HAP-1 (cell line): ENCODE measurements at places on chromosomes 1 and 21.
A peak's percentile ranks its signal among the peaks of the same experiment; 100 is the strongest.

GRCh38 chr1:192476802-192477298, 98.7 kb upstream of the RGS1 start:
- no peak for DNase-seq

DNA sequence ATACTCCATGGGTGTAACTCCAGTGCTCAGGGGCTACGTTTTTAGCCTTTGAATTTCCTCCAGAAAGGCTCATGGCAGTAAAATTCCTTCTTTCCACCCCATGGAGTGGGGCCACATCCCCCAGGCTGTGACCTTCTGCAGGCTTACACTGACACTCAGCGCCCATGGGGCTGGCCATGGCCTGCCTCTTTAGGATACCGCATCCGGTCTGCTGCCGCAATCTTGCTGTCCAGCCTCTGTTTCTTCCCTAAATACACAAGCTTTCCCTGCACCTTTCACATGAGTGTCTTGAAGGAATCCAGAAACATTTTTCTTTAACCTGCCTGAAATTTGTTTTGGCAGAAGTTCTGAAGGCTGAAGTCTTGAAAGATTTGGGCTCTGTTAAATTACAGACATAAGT, 170.5 kb downstream of the NTMT2 start:
- DNase-seq: no peak

DNA sequence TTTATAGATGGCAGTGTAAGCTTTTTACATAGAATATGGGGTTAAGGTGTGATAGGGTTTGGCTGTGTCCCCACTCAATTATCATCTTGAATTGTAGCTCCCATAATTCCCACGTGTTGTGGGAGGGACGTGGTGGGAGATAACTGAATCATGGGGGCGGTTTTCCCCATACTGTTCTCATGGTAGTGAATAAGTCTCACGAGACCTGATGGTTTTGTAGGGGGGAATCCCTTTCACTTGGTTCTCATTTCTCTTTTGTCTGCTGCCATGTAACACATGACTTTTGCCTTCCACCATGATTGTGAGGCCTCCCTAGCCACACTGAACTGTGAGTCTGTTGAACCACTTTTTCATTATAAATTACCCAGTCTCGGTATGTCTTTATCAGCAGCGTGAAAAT, 290.3 kb upstream of the B3GALT2 start:
- no peak for DNase-seq

GRCh38 chr1:114510274-114511031, 550 bp downstream of the TRIM33 start:
- DNase-seq: peak; percentile 39

DNA sequence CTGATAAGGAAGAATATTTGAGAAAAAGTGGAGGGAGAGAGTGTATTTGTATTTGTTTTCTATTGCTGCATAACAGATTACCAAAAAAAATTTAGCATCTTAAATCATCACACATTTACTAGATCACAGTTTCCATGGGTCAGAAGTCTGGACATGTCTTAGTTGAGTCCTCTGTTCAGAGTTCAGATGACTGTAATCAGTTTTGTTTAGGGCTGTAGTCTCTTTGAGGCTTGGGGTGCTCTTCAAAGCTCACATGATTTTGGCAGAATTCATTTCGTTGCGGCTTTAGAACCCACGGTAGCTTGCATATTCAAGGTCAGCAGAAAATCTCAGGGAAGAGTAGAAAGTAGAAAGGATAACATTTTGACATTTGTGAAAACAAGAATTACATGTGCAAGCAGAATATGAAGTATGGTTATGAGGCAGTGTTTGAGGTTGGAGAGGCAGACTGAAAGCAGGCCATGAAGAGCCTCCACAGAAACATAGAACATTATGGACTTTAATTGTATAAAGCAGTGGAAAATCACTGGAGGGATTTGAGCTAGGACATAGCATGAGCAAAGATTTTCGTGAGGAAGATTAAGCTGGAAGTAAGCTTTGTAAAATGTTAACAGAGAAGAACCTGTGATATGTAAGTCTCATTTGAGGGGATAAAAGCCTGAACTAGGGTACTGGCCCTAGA, 110.6 kb upstream of the GPR52 start:
- DNase-seq: no peak

DNA sequence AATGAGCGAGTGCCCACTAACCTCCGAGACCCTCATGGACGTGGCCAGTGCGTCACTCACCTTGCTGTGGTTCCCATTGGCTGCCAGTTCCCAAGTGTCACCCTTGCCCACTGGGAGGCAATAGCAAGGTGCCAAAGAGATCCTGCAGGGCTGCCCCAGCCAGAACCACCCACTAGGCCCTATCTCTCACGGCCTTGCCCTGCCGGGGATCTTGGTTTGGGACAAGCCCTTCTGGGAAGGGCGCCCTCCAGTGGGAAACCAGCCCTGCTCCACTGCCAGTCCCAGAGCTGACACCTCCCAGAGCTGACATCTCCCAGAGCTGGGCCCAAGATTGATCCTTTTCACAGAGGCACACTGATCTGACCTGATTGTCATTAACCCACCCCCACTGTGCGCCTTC, 2.1 kb upstream of the SELENON start:
- no peak for DNase-seq

GRCh38 chr1:212484701-212485570, 52.2 kb downstream of the NENF start:
- no peak for DNase-seq

- DNase-seq: no peak
Measured at GRCh38 chr1:234484218-234484617, 5.2 kb upstream of the TARBP1 start.

DNA sequence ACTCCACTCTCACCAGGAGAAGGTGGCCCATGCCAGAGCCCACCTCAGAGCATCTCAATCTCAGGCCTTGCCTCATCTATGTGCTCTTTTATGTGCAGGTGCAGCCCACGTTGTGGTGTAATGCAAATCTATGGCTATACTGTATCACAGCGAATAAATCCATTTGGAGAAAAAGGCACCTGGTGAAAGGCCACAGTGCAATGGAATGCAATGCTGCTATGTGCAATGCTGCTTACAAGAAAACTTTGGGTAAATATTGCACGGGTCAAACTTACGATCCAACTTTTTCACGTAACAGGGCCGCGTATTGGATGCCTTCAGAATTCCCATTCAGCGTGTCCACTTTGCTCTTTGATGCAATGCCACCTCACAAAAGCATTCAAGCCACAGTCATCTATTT, 13.5 kb downstream of the ZBTB18 start:
- DNase-seq: no peak

DNA sequence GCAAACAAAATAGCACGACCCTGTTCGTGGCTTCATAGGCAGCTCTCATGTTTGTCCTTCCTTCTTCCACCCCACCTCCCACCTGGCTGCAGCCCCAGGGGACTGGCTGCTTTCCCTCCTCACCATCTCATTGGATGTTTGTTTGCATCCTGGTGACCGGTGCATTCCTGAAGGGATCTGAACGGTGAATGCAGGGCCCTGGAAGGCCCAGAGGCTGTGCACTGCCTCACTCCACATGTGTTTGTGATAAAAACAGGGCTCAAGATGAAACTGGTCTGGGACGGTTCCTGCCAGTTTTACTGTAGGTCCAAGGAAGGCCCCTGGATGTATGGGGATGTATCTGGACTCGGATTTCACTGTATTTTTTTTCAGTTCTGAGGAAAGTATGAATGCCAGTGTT, 42.8 kb downstream of the CNN3 start:
- peak; percentile 77 for DNase-seq

GRCh38 chr1:213183036-213183672, 132.1 kb downstream of the RPS6KC1 start:
- no peak for DNase-seq

- no peak for DNase-seq
Measured at GRCh38 chr1:224565611-224566406, 50.3 kb upstream of the CNIH3 start.

- DNase-seq: no peak
Measured at GRCh38 chr1:166822385-166822784, 16.9 kb upstream of the POGK start.

DNA sequence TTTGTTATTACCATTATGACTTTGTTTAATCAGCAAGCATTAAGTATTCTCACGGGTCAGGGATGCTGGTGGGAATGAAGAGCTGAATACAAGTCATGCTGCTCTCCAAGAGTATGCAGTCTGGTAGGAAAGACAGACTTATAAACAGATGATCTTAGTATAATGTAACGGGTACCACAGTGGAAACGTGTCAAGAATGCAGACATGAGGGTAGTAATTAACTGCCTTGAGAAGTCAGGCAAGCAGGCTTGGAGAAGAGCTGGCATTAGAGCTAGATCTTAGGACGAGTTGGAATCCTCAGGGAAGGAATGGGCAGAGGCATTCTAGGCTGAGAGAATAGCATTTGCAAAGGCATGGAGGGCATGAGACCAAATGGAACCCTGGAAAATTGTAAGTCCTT, 19.7 kb downstream of the FAM76A start:
- no peak for DNase-seq

DNA sequence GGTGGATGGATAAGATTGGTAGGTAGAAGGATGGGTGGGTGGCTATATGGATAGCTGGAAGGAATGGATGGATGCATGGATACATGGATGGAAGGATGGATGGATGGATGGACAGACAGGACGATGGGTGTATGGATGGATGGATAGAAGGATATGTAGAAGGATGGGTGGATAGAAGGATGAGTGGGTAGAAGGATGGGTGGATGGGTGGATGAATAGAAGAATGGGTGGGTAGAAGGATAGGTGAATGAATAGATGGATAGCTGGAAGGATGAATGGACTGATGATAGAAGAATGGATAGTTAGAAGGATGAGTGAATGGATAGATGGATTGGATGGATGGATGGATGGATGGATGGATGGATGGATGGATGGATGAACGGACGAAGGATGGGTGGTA, 5.0 kb downstream of the MASP2 start:
- DNase-seq: no peak

DNA sequence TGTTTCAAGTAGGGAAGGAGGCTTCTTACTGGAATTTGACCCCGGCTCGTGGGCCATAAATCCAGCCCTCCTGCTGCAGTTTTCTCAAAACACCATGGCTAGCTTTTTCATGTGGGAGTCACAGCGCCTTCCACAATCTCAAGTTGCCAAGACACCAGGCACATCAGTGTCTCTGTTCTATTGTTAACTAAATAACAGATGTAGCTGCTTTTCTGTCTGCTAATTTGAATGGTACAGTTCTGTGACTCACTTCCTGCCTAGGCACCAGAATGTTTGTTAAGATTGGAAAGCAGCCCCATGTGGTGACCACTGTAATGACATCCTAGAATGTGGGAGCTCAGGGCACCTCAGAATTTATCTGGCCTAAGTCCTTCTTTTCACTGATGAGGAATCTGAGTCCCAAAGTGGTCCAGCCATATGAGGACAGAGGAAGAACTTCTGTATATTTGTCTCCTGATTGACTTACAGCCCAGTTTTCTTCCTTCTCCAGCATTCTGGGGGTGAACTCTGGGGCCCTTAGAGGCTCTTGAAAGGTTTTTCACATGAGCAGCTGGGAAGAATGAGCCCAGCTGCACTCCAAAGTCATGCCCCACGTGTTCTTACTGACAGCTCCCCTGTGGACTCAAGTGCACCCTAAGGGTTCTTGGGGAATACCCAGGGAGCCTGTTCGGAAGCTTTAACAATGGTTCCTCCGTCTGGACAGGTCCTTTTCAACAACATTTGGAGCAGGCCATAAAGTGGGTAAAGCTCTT, 27.5 kb downstream of the TRIM45 start:
- DNase-seq: no peak

DNA sequence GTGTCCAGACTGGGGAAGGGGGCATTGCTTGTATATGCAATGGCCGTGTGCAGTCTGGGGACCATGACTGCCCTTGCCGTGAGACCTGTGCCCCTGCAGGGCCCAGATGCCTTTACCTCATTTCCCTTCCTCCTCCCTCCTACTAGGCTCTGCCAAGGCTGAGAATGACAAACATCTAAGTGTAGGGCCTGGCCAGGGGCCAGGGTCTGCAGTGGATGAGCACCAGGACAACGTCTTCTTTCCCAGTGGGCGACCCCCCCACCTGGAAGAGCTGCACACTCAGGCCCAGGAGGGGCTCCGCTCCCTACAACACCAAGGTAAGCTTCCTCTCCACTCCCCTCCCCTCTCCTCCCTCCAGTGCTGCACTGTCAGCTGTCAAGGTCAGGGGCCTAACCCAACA, 49.5 kb downstream of the YARS1 start:
- DNase-seq: no peak

DNA sequence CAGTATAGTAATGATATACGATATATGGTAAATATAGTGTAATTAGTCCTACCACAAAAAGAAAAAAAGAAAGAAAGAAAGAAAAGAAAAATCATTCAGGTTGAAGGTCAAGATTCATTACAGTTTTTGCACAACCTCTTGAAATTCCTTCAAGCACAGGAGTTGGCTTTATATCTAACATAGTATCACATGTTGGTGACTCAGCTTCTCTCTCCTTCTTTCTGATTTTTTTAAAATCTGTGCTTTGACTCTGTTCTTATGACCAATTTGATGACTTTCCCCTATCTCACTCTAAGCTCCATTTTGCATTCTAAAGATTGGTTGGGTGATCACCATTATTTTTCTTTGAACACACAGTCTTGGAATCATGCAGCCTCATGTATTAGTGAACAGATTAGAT, 148.2 kb upstream of the COL11A1 start:
- DNase-seq: no peak

GRCh38 chr1:188402986-188403385, 1574.2 kb downstream of the PLA2G4A start:
- DNase-seq: no peak

DNA sequence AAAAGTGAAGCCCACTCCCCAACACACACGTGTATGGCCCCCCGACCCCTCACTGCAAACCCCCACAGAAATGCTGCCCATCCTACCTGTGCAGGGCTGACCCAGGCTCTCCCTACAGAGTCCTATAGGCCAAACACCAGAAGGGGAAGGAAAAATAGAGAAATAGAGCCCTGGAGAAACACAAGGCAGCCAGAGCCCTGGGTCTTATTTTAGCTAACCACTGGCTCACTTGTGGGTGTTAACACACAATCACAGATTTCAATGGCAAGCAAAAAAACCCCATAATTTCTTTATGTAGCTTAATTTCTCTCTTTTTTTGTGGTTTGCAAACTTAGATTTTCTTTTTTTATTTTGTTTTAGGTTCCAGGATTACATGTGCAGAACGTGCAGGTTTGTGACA, 989 bp upstream of the PIGR start:
- no peak for DNase-seq

GRCh38 chr21:33028773-33029384, 3.1 kb downstream of the OLIG2 start:
- DNase-seq: no peak

- DNase-seq: no peak
Measured at GRCh38 chr1:78277253-78277652, 213.5 kb upstream of the PTGFR start.
